ENCODE measurements at places on chromosomes 6 and 20.

DNA sequence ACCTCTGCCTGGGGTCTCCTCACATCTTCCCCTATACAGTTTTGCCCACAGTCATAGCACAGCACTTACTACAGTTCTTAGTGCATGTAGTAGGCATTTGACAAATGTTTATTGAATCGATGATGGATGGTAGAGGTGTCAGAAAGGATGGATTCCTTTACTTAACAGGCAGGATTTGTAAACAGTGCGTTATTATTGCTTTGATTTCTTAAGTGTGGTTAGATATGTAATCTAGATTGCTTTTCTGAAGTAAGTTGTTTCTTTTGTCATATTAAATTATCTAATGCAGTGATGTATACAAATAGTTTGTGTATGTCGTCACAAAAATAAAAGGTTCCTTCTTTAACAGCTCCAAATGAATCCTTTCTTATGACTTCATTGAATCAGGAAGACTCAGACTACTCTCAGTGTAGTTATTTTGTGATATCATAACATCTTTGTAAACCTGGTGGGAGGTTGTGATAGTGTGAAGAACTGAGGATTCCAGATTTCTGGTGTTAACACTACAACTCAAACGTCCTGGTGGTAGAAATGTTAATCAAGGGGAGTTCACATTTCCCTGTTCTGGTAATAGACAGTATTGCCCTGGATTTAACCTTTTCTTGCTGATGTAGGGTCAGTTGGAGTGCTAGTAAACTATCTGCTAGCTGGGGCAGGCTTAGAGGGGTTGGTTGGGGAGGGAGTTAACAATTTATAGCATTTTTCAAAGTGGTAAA, 87.7 kb downstream of the HIVEP1 start:
- DNase-seq = no peak

DNA sequence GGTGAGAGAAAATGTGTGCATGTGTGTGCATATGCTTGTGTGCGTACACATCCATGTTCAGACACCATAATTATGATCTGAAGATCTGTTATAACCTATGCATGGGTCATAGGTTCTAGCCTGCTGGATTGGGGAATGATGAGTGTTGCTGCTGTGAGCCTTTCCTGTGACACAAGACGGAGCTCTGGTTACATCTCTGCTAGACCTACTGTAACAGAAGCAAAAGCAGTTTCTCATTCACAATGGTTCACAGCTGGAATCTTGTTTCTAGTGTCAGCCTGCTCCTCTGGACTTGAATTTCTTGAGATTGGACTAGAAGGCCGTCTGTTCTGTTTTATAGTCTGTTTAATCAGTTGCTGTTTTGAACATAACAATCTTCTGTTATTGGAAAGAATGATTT, 40.1 kb downstream of the DEFB114 start:
- no peak for DNase-seq

- DNase-seq = no peak
Observed at GRCh38 chr6:30323806-30324205, 2.9 kb upstream of the TRIM39 start.

- no peak for DNase-seq
Observed at GRCh38 chr6:108944707-108945680, 96.8 kb downstream of the ARMC2 start.

GRCh38 chr6:24851086-24851485, 52.4 kb upstream of the ARMH2 start:
- no peak for DNase-seq

DNA sequence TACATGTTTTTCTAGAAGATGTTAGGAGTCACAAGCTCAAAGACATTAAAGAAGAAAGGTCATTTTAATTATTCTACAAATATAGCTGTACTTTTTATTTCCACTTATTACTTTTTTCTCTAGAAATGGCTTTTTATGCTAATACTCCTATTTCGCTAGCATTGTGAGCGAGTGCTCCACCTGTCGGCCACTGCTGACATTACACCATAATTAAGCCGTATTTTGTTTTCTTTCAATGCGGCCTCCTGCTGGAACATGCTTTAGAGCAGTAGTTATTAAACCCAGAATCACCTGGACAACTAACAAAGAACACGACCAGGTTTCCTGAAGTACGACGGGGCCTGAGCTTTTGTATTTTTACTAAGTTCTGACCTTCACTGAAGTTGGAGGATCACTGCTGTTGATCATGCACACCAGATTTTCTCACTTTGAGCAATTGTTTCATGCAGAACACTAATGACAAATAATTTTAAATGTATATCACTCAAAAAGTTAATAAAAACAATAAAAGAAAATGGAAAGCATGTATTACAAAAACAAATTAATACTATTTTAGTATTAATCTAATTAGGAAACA, 74.1 kb upstream of the PAK5 start:
- DNase-seq = no peak

DNA sequence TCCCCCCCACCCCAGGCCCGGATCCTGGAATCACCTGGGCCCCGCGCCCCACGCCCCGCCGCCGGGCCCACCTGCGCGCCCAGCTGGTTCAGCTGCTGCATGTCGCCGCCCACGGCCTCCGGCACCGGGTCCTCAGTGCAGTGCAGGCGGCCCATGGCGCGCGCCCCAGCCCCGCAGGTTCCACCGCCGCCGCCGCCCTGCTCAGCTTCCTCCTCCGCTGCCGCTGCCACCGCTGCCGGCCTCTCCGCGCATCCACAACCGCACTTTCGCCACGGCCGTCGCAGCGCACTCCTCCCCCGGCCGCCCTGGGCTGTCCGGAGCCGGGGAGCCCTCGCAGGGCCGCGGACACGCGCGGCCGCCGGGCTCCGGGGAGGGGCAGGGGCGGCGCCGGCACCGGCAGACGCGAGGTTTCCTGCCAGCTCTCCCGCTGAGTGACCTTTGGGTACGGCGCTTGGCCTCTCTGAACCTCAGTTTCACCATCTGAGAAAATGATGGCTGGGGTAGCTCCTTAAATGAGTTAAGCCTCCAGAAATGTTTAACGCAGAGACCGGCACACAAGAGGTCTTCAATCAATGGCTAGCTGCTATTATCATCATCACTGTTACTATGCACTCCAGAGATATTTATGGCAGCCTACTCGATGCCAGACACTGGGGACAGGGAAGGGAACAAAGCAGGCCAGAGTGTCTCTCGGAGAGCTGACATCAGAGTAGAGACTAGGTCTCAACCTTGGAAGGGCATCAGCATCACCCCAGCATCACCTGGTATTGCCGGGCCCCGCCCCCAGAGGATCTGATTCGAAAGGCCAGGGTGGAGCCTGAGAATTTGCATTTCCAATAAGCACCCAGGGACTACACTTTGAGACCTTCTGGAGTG, at the start of gene COMMD7:
Gene COMMD7 (minus strand): TSS at position 231 of the 876 bp plus-strand sequence. CDS start 76 bp downstream, at position 155.
- DNase-seq = no peak

DNA sequence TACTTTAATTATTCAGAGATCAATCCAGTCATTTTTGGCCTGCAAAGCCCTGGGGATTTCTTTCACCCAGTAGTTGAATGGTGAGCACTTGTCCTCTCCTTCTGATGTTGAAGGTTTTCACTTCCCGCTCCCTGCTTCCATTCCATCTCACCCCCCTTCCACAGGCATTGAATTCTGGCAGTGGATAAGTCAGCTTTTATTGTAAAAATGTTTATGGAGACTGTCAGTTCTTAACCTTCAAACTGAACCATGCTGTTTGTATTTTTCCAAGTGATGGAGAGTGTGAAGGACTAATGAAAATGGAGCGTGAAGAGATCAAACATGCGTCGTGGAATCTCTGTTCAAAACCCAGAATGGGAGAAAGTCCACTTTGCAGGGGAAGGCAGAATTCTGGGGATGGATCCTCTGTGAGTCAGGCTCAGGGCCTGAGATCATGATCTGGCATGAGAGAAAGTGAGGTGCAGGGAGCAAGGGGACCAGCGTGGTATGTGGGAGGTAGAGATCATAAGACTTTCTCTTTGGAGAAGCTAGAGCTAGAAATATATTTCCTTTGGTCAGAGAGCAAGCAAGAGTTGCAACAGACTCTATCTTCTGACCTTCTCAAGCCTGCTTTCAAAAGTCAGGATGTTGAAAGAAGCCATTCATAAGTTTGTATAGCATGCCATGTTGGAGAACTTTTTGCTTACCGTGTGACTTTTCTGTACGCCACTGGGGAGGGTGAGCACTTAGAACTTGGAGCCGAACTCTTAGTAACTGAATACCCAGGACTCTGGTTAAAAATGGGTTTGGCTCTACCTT, 30.2 kb downstream of the ISM1 start:
- DNase-seq = no peak

DNA sequence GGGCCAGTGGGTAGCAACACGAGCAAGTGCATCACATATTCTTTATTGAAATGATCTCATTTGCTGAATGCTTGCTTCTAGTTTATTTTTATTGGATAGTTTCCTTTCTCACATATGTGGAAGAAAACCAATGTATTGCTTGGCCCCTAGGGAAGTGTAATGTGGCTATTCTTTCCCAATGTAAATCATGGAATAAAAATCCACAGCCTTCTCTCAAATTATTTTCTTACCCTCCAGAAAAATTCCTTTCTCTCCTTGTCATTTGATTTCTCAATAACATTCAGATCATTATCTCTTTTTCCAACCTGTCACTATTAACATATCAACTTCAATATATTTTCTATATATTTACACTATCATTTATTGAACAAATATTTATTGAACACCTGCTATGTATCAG, 51.9 kb upstream of the PTPRK start:
- DNase-seq = no peak

DNA sequence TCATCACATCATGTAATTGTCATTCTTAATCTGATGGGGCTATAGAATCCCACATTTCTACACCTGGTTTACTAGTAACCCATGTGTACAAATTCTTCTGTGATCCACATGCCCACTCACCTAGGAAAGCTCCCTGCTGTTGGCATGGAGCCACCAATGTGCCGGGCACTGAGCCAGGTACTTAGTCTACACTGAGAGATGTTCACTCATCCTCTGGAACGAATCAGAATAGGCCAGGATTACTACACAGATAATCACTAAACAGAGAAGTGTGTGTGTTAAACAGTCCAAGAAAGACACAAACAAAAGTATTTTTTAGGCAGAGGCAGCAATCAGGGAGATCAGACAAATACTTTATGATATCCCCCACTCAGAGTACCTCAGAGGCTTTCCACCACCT, 193.2 kb upstream of the VGLL2 start:
- no peak for DNase-seq

DNA sequence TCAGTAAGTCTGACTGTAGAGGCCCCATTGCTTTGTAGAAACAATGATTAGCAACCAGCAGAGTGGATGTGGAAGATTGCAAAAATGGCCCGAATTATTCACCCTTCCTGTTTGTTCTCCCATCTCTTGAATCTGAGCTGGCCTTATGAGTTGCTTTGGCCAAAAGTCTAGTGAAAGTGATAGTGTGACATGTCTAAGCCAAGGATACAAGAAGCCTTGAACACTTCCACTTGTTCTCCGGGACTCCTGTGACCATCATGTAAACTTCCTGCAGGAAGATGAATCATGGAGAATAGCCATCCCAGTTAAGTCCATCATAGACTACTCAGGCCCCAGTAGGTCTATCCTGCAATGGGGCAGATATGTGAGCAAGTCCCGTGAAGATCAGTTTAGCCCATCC, 252.0 kb upstream of the JAG1 start:
- DNase-seq = no peak

DNA sequence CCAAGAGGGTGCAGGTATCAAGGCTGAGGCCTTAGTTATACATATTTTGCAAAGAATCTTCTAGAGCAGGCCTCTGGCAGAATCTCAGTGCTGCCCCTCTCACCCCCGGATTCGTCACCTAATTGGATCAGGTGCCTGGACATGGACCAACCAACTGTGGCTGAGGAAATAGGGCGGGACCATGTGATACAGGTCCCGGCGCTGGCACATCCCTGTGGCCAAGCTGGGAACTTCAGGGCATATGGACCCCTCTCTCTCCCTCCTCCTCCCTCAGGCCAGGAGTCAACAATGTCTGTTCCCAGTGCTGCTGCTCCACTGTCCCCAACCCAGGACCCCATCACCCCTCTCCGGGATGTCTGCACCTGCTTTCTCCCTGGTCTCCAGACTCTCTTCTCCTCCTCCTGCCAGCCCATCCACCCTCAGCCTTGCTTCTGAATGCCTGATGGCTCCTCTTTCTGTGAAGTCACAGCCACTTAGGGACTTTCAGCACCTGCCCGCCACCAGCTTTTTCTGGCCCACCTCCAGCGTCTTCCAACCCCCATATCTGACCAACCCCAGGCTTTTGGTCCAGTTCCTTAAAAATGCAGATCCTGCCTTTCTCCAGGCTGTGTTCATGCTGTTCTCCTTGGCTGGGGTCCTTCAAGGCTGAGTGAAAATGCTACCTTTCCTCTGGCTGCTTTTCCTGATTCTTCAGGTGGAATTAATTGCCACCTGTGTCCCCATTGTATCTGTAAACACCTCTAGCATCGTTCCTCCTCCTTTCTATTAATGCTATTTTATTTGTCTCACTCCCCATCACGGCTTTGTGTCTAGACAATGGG, 19.0 kb upstream of the MLN start:
- DNase-seq = no peak

- no peak for DNase-seq
Observed at GRCh38 chr6:42105156-42105648, 37.2 kb downstream of the C6orf132 start.

GRCh38 chr6:39958947-39959346, 24.7 kb upstream of the MOCS1 start:
- DNase-seq = no peak

DNA sequence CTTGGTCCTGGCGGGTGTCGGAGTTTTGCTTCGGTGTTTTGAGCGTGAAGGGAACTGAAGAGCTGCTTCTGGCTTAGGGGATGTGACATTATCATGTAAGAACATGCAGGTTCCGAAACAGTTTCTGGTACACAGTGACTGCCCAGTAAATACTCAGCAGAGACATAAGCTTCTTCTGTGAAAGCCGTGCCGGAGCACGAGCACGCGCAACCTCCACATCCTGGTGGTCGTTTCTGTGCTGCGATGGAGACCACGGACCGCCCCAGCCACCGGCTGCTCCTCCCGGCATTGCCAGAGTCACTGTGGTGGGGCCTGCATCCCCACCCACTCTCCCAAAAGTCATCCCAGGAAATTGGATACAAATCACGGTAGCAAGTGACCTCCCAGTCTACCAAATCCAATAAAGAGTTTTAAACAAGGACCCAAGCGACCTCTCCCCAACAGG, 18.7 kb downstream of the KIF25 start:
- no peak for DNase-seq

DNA sequence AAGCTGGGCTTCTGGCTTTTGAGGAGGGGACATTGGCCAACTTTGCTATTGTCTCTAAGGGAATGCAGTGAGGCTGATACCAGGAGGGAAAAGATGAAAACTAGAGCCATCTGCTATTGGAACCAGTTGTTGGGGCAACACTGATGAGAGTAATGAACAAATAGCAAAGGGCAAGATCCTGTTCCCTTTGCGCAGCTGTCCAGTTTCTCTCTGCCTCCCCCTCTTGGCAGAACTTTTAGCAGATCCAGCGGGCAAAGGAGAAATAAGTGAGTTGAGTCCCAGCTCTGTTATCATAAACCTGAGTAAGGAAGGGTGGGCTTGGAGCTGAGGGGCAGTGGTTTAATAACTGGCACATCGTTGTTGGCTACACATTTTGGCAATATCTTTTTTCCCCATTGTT, 126.8 kb downstream of the AKAP7 start:
- no peak for DNase-seq

- no peak for DNase-seq
Observed at GRCh38 chr20:20641783-20642182, 70.7 kb downstream of the RALGAPA2 start.

- no peak for DNase-seq
Observed at GRCh38 chr6:145318952-145319351, 416.4 kb downstream of the EPM2A start.
